ENCODE measurements at places on chromosomes 16 and 17.

- DNase-seq: peak; percentile 91
Measured at GRCh38 chr16:3880623-3881498, at the start of gene CREBBP. TSS of gene CREBBP (minus strand) at chr16:3880713. CDS start at chr16:3879916, 797 bp downstream.

DNA sequence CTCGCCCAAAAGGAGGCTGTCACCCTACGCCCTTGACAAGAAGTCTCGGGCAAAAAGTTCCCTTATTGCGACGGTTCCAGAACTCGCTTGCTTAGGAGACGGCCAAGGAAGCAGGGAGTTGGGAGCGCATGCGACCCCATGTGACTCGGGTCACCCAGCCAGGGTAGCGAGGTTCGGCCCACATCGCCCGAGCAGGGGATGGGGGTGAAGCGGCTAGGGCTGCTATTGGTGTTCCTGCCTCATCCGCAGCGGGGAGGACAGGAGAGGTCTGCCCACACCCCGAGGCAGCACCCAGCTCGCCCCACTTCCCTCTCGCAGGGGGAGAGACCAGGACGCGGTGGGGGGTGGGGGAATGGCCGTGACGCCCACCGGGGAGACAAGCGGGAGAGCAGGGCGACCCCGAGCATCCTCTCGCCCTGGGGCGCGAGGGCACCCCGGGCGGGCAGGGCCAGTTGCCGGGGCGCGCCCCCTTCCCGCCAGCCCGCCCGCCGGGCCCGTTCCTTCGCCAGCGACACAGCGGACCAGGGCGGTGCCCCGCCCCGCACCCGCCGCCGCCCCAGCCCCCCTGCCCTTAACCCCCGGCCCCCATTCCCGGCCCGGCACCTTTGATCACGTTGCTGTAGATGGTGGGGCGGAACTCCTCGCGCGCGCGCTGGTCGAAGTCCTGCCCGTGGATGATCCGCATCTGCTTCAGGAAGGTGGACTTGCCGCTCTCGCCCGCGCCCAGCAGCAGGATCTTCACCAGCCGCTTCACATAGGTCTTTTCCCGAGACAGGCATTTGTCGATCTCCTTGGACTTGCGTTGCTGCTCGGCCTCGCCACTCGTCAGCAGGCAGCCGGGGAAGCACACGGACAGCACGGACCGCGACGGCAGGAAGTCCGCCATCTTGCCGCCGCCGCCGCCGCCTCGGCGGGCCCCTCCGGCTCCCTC lies 567 bp downstream of the GNA13 start:
- DNase-seq: peak; percentile 69

DNA sequence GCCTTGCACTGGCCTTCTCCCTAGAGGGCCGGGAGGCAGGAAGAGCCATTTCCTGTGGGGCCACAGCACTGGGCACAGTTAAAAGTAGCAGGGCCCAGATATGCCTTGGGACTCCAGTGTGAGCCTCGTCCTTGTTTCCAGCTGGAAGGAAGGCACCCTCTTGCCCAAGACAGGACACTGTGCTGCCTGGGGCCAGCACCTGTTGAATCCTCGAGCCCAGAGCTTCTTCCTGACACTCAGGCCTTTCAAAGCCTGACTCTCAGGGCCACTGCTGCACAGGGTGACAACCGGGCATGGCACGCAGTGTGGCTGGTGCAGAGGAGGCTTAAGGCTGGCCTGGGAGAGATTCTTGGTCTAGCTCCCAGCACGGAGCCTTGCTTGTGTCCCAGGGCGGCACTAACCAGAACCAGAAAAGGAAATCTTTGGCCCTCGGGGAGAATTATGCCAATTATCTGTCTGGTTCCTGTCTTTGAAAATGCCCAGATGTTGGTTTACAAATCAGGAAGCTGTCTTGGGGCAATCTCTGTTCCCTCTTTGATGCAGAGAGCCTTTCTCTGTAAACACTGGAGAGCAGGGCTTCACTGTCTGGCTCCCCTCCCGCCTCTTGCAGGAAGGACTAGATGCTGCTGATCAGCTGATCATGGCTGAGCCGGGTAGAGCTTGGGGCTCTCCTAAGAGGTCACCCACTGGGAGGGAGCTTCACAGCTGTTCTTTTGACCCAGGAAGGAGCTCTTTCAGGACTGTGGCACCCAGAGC lies 11.1 kb downstream of the LDHD start:
- DNase-seq: no peak

GRCh38 chr16:66274335-66275110 lies 92.0 kb upstream of the CDH5 start:
- DNase-seq: peak; percentile 42

GRCh38 chr17:59466946-59467801 lies 98.2 kb upstream of the DHX40 start:
- DNase-seq: peak; percentile 25

DNA sequence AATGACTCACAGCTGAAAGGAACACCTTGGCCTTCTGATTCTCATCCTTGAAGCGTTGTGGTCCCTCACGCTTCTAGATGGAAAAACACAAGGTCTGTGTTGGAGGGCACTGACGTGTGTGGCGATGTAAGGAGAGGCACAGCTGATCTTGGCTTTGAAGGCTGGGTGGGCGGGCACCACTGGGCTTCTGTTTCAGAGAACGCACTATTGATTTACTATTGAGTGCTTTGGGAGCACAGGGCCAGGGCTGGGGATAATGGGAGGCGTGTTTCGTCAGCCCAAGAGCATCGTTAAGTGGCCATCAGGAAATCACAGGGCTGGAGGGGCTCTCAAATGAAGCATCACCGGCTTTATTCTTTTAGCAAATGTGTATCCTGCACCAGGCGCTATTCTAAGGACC lies 70.7 kb downstream of the CMIP start:
- no peak for DNase-seq

- no peak for DNase-seq
Measured at GRCh38 chr16:81185416-81185815, 53.1 kb upstream of the BCO1 start.

- DNase-seq: no peak
Measured at GRCh38 chr17:8947201-8947600, 18.3 kb downstream of the PIK3R5 start.

GRCh38 chr17:42354956-42355843 lies 33.0 kb downstream of the STAT3 start:
- DNase-seq: no peak

DNA sequence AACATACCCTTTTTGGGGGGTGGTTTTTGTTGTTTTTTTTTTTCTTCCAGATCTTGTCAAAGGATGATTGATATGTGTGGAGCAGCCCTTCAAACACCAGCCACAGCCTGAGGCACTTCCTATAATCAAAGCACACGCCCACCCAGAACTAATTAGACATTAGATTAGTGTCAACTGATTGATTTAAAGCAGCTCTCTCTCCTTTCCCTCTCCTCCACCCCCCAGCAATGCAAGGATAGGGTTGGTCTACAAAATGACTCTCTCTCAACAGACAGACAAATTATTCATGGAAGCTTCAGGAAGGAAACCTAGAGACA lies 250.3 kb upstream of the SOX9 start:
- DNase-seq: no peak

- DNase-seq: peak; percentile 90
Measured at GRCh38 chr17:45247429-45248131, 14.3 kb downstream of the SPATA32 start.

All from type B pancreatic cell (in vitro differentiated cells).